ENCODE measurements at places on chromosomes 6 and 20.

DNA sequence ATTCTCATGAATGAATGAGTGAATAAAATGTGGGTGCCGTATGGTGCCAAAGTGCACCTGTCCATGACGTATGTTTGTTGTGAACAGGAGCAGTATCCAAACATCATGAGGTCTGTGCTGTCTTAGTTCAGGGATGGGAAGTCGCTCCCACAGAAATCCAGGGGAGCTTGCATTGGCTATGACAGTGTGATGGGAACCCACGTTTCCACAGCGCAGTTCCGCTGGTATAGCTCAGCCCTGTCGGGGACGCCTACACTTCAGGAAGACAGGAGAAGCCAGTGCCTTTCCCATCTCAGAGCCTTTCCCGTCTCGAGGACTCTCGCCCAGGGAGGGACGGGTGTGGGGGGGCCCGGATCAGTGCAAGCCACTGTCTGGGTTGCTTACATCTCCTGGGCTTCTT is 69.8 kb downstream of the DACT2 start:
- no peak for DNase-seq

DNA sequence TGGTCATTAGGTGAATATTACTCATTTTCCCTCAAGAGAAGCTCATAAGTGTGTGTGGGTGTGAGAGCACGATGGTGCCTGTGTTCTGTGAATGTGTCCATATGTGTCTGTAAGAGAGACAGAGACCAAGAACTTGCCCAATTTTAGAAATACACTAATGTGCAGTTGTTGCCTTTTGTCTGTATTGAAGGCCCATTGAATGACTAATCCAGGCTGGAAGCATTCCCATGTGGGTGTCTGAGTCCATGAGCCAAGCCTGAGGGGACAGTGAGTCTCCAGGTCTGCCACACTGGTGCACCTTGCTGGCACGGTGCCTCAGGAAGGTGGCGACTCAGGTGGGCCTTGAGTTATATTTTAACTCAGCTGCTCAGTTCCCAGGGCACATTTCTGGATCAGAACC is 25.5 kb upstream of the ASXL1 start:
- DNase-seq = peak; percentile 60

DNA sequence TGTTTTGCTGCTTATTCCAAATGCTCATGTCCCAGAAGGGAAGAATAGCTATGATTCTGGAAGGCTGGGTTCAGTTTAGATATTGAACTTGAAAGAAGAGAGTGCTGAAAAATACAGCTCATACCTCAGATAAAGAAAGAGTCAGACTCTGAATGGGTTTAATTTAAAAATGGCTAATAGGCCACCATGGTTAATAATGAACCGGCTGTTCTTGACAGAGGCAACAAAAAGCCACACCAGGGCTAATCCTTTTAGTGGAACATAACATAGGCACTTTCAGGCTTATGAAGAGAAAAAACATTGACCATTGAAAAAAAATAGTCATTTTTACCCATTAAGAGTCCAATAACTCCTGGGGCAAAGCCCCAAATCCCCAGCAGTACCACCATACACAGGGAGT is 59.4 kb downstream of the TNFRSF21 start:
- no peak for DNase-seq

GRCh38 chr20:47574616-47575364 is 73.1 kb downstream of the NCOA3 start:
- DNase-seq = no peak

- no peak for DNase-seq
These were observed 44.7 kb downstream of the SLC35F1 start for GRCh38 chr6:117951783-117952182.

Data from stomach (tissue), 19 donors.